Activated CD4-positive, alpha-beta T cell treated with anti-CD3 and anti-CD28 coated beads, Interleukin-2, amount 10 ng/mL, durations not matched to agents 7 days and 5 days (primary cell): ENCODE measurements at places on chromosomes 13 and 19. TPM values are rescaled to one million over a fixed set of nuclear protein-coding genes. Genes with fewer than 3 reads are reported as not detected.
A peak's percentile ranks its signal among the peaks of the same experiment; 100 is the strongest.

The ZNF274 gene
- total RNA-seq = 23.7 TPM

The ZNF229 gene
- 0.77 TPM for total RNA-seq

The NAXD gene
- total RNA-seq = 25.2 TPM

DNA sequence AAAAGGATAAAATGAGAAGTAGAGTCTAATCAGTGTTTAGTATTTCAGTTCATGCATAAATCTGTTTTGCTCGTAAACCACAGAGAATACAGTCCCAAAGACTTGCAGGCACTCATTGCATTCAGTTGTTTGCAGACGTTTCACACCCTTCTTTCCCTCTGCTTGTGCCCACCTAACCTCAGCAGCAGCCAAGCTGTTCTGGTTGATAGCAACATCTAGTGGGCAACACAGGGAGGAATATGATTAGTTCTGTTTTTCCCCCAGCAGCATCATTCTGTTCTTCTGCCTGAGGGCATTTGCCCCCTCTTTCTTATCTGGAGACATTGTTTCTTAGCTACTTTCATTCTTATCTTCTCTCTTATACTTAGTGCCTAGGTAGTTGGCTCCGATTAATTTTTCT is 135.6 kb downstream of the PAN3 start:
- H3K4me3 ChIP-seq = no peak overlapping the region
- no peak for DNase-seq
- no peaks in the 10 kb centered on the region for H3K27me3 ChIP-seq
- peaks cover 2% of the 10 kb centered on the region for H3K4me1 ChIP-seq

DNA sequence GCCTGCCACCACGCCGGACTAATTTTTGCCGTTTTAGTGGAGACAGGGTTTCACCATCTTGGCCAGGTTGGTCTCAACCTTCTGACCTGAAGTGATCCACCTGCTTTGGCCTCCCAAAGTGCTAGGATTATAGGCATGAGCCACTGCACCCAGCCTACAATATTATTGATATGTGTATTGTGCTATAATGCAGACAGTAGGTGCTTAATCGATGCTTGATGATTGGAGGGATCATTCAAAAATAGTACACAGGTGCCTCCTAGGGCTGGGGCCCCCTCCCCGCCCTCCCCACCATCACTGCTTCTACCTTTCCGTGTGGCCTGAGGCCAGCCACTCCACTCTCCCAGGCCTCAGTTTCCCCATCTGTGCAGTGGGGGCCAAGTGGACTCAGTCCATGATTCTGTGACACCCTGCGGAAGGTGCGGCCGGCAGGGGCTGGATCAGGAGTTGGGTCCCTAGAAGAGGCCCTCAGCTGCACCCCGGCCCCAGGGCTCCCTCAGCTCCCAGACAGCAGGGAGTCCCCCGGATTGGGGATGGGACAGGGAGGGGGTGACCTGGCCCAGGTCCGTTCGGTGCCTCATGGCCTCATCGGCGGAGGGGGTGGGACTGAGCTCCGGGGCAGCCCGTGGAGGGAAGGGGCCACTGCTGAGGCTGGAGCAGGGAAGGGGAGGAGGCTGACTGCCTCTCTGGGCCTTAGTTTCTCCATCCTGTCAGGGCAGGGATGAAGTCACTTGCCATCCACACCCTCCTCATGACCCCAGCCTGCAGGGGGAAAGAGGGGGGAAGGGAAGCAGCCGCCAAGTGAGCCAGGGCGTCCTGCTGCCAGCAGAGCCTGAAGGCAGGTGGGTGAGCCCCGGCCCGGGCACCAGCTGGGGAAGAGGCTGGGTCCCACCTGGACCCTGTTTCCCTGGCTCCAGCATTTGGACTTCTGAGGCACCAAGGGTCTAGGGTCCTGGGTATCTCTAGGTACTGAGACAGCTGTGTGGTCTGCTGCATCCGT is 1.2 kb downstream of the ADAMTSL5 start:
- H3K36me3 ChIP-seq = no peaks in the 10 kb centered on the region
- H3K4me1 ChIP-seq = peaks cover 16% of the 10 kb centered on the region
- H3K27ac ChIP-seq = no peak overlapping the region
- no peak for DNase-seq
- peaks cover 25% of the 10 kb centered on the region for H3K27me3 ChIP-seq

DNA sequence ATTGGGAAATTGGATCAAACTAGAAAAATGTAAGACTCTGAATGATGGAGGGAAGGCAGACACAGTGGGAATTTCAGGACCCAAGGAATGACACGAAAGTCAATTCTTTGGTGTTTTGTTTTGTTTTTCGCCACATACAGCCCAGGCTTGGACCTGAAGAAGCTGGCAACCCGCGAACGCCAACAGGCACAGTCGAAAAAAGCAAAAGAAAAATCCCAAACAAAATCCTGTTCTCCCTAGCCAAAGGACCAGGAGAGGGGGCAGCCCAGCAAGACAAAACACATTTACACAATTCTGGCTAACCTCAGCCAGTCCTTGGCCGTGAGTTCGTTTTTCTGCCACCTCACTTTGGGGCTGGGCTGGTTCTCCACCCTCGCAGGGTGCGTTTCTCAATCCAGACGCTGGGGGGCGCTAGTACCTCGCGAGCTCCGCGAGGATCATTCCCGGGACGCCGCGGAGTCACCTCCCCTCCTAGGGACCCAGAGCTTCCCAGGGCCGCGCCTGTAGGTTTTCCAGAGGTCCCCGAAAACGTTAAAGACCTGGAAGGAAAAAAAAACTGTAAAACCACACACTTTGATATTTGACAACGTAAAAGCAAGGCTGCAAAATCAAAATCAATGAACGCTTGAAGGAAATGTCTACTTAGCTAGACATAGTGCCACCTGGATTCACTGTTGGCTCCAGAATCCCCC is 34.9 kb upstream of the TPM4 start:
- peaks cover 20% of the 10 kb centered on the region for H3K4me1 ChIP-seq
- peak; percentile 75 for DNase-seq
- H3K27ac ChIP-seq = peak overlapping the region; percentile 15
- H3K4me3 ChIP-seq = peak overlapping the region; percentile 28
- no peaks in the 10 kb centered on the region for H3K36me3 ChIP-seq
- H3K27me3 ChIP-seq = peaks cover 7% of the 10 kb centered on the region

DNA sequence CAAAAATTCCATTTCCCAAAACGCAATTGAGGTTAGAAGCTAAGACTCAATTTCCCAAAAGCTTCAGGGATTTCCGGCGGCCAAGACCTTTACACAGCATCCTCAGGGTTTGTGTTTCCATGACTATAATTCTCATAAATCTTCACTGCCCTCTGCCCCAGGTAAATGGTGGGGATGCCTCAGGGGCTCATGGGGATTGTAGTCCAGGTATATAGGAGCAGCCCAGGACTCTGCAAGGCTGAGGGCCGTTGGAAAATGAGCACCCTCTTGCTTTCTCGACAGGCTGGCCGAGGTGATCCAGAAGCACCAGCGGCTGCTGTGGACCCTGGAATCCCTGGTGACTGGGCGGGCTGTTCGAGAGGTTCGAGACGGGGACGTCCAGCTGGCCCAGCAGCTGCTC is 6.4 kb downstream of the ALDH16A1 start:
- no peak overlapping the region for H3K4me3 ChIP-seq
- DNase-seq = no peak

DNA sequence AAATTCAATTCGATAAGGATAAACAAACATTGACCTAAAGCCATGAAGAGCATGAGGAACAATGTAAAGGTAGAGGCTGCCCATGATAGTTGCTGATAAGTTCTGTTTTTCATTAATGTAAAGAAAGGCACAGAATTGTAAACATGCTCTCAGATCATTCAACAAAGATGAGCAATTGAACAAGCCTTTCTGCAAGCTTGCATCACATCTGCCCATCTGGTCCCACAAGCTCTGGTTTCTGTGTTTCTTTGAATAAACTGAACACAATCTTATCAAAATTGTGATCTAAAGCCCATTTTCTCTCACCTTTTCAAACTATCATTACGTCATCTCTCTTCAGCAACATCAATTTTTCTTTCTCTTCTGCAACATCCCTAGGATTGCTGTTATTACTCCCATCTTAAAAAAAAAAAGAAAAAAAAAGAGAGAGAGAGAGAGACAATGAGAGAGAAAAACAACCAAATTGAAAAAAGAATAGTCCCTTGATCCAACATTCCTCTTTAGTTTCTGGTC is 487.2 kb upstream of the GPC6 start:
- no peak for DNase-seq
- no peaks in the 10 kb centered on the region for H3K36me3 ChIP-seq
- H3K4me3 ChIP-seq = no peak overlapping the region

GRCh38 chr19:2166741-2167738 is 3.3 kb downstream of the DOT1L start:
- H3K27me3 ChIP-seq = no peaks in the 10 kb centered on the region
- H3K36me3 ChIP-seq = peaks cover 2% of the 10 kb centered on the region
- DNase-seq = no peak
